ENCODE measurements at places on chromosomes 11 and 22.

- DNase-seq, result no peak
These were observed 10.4 kb upstream of the CELSR1 start for GRCh38 chr22:46547883-46548244.

GRCh38 chr11:24683583-24683982 is 186.7 kb downstream of the LUZP2 start:
- DNase-seq, result no peak

DNA sequence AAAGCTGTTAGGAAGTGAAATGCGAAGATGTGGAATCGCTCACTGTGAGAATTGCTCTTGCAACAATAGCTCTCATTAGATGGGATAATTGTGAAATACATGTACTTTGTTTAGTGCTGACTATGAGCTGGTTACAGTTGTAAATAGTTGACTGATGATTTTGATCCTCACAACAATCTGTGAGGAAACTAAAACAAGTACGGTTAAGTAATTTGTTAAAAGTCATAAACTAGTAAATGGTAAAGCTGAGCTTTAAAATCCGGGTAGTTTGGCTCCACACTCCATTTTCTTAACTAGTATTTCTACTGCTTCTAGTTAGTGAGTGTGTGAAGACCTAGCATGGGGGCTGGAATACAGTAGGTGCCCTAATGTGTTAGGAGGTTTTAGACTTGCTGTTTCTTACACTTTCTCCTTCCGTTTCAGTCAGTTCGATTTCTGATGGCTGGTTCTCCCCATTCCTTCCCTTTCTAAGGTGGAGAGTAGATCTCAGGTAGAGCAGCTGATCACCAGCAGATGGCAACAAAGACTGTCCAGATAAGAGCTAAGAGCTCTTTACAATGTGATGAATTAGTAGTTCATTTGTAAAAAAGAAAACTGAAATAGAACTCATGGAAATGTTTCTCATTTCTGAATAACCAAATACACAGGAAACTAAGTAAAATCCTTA is 16.3 kb upstream of the CYP2R1 start:
- no peak for DNase-seq

GRCh38 chr22:46538814-46539160 is 1.4 kb upstream of the CELSR1 start:
- no peak for DNase-seq

DNA sequence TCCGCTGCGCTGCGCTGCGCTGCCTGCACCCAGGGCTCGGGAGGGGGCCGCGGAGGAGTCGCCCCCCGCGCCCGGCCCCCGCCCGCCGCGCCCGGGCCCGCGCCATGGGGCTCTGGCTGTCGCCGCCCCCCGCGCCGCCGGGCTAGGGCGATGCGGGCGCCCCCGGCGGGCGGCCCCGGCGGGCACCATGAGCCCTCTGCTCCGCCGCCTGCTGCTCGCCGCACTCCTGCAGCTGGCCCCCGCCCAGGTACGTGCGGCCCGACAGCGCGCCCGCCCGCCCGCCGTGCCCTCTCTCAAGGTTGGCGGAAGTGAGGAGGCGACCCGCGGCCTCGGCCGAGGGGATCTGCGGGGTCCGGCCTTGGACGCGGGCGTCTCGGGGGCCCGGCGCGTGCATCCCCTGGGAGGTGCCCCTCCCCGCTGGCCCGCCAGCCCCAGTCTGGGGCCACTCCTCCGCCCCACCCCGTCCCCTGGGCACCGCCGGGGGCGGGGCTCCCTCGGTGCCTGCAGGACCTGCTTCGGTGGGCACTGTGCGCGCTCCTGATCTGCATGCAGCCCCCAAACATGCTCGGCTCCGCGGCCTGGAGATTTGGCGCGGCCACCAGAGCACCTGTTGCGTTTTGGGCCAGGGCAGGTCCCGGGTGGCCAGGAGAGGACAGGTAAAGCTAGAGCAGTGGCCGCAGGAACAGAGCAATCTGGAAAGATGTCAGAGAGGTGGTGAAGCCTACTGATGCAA is 429 bp downstream of the VEGFB start:
- DNase-seq, result no peak

DNA sequence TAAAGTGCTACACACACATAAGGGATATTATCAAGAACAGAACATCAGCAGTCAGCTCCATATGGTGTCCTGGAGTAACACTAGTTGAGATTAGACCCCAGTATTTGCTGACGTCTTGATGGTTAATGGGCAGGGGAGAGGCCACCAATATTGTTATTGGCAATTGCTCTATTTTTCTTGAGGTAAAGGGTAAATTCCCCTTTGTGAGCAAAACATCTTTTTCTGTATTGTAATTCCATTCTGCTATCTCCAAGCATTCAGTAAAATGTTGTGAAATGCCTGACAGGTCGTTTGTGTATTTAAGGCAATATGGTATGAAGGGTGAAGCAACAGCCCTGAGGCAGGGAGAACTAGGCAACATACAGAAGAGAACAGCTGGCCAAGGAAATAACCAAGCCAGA is 21.9 kb downstream of the PC start:
- DNase-seq, result no peak

Measured in amygdala (tissue), 56 donors.